ENCODE measurements at places on chromosomes 5 and 9.
A peak's percentile ranks its signal among the peaks of the same experiment; 100 is the strongest.

- no peak for DNase-seq
Observed at GRCh38 chr5:132230871-132231270, 3.2 kb upstream of the P4HA2 start.

GRCh38 chr9:125240649-125240999 lies 519 bp downstream of the HSPA5 start:
- DNase-seq: peak; percentile 28

DNA sequence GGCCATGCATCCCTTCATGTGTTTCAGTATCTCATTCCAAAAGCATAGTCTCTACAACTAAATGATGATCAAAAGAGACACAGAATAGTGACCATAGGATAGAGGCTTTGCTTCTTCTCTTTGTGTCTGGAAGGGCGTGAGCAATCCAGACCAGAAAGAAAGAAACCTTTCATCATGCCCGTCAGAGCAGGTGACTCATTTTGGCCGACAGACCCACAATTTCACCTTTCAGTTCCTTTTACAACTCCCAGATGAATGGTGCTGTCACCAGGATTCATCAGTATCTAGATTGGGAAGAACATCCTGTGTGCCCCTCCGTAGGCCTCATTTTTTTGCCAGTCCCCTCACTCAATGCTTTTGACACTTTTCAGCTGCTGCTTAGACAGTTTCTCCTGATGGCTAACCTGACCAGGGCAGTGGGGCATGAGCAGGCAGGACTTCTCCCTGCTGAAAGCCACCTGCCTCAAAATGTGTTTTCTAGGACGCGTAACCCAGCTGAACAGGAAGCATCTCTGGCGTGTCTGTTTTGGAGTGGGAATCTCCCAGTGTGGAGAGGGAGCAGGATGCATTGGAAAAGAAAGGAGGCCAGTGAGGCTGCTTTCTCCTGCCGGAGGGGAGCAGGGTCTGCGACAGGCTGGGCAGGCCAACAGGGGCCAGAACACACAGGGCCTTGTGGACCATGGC lies 21.2 kb downstream of the ABLIM3 start:
- DNase-seq: peak; percentile 73

GRCh38 chr5:143644727-143645126 lies 167.2 kb upstream of the HMHB1 start:
- no peak for DNase-seq

DNA sequence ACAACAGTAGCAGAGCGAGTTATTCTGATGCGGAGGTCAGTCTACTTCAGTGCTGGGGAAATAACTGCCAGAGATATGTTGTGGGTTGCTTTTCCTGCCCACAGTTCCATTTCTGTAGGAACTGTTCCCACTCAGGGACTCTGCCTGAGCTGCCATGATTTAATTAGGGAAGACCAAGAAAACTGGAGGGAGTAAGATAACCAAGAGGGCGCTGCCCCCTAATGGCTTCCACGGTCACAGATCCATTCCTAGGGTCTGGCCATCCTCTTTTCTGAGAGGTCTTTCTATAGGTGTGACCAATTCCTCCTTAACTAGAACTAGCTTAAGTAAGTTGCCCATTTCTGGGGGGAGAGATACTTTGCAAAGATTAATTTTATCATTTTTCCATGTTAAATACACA lies 125.9 kb downstream of the APBA1 start:
- DNase-seq: no peak

DNA sequence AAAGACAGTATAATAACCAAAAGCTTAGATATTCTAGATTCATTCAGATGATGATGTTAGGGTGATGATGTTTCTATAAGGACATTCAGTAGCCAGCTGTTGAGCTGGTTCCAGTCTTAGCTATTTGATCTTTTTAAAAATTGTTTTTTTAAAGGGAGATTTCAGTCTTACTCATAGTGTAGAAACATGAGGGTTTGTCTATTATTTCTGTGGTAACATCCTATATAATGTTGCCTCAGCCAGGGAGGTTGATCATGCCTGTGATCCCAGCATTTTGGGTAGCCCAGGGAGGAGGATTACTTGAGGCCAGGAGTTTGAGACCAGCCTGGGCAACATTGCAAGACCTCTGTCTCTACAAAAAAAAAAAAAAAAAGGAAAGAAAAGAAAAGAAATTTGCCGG lies 167.8 kb downstream of the DOCK2 start:
- no peak for DNase-seq

DNA sequence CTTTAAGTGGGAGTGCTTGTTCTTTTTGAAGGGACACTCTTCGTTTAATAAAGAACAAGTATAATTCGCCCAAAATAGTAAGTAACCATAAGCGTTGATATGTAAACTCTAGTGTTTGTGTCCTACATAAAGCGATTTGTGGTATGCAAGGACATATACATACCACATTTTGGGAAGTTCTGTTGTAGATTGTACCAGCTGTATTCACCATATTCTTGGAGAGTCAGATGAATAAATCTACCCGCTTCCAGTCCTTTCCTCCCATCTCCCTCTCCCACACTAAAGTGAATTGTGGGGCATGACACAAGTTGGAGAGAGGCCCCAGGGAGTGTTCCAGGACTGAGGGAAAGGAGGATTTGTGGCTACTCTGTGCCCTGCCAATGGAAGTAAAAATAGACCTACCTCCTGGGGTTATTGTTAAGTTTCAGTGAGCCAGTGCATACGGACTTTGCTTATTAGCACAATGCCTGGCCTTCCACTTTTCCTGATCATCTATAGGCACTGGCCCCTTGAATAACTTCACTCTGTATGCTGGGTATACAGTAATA lies 40.6 kb downstream of the ARHGAP26 start:
- DNase-seq: no peak

DNA sequence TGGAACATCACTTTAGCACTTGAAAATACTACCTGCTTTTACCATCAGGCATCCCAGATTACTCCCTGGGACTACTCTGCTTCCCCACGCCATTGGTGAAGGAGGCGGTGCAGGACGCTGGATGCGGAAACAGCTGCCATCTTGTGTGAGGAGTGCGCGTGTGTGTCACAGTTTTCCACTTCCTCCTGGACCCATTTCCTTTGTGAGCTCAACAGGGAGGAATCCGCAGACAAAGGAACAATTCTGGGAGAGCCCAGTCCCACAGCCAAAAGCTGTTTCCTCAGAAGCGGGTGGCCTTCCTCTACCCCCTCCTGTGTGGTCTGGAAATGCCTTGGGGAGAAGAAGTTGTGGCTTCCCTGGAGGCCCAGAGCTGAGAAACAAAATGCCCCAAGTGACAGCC lies 16.8 kb downstream of the AFAP1L1 start:
- DNase-seq: peak; percentile 41

GRCh38 chr5:76762484-76762883 lies 46.6 kb downstream of the F2R start:
- DNase-seq: no peak

DNA sequence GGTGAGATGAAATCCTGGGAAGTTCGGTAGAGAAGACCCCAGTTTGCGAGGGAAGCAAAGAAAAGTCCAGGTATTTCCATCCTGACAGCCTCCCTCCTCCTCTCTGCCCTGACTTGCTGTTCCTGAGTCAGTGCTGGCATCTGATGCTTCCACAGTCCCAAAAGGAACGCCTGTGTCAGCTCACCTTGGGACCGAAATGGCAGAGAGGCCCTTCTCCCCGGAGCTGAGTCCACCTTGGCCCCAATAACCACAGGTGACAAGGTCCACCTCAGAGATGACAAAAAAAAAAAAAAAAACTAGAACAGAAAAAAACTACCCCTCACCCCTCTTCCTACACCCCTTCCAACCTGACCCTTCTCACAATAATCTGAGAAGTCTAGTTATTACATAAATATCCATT lies 31.6 kb downstream of the SLC6A7 start:
- DNase-seq: no peak

DNA sequence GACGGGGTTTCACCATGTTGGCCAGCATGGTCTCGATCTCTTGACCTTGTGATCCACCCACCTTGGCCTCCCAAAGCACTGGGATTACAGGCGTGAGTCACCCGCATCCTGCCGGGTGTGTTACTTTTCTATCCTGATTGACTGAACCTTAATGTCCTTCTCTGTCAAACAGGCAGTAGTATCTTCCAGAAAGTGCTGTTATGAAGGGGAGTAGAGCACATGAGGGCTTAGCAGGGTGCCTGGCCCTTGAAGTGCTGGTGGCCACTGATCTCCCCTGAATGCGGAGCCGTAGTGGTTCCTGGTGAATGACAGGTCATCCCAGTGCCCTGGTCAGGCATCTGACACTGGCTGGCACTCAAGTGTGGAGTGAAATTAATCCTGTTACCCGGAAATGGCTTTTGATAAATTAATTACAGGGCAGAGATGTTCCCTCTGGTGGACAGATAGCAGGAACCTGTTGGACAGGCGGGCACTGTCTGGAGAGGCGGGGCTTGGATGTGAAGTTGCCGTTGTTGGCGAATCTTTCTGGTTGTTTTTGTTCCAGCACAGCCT lies 28.4 kb downstream of the PRRC2B start:
- DNase-seq: no peak

DNA sequence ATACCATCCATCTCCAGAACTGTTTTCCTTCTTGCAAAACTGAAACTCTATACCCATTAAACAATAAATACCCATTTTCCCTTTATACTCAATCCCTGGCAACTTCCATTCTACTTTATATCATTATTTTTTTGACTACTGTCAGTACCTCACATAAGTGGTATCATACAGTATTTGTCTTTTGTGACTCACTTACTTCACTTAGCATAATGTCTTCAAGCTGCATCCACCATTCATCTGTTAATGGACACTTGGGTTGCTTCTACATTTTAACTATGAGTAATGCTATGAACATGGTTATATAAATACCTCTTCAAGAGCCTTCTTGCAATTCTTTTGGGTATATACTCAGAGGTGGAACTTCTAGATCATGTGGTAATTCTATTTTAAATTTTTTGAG lies 11.6 kb upstream of the TYRP1 start:
- DNase-seq: peak; percentile 47

GRCh38 chr5:113989278-113989912 lies 372.5 kb upstream of the KCNN2 start:
- DNase-seq: peak; percentile 43

GRCh38 chr9:97525451-97525850 lies 24.0 kb downstream of the TMOD1 start:
- peak; percentile 92 for DNase-seq

- no peak for DNase-seq
Observed at GRCh38 chr5:71744009-71744790, 25.1 kb downstream of the CARTPT start.

DNA sequence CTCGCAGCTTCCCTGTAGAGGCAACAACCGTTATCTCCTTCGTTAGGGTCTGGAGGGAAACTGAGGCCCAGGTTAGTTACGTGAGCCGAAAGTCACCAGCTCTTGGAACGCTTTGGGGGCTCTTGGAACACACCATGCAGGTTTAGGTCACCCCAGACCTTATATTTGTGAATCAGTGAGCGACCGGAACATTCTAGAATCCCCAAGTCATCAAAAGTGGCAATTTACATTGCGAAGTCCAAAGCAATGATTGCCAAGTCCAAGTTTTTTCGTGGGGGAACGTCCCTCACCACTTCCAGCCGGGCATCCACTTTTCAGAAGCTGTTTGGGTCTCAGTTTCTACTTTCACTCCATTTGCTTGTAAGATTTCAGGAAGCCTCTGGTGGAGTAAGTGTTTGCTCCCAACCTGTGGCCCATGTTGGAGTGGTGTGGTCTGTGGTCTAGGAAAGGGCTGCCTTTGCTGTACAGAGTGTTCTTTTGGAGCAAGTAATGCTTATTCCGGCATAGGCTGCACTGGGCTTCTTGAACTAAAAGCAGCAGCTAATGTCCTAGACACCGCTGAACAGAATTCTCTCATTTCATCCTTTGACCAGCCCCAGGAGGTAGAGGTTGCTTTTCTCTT lies 32.8 kb upstream of the SPRY4 start:
- no peak for DNase-seq

- DNase-seq: peak; percentile 35
Observed at GRCh38 chr5:93274291-93274690, 306.7 kb downstream of the NR2F1-AS1 start.

DNA sequence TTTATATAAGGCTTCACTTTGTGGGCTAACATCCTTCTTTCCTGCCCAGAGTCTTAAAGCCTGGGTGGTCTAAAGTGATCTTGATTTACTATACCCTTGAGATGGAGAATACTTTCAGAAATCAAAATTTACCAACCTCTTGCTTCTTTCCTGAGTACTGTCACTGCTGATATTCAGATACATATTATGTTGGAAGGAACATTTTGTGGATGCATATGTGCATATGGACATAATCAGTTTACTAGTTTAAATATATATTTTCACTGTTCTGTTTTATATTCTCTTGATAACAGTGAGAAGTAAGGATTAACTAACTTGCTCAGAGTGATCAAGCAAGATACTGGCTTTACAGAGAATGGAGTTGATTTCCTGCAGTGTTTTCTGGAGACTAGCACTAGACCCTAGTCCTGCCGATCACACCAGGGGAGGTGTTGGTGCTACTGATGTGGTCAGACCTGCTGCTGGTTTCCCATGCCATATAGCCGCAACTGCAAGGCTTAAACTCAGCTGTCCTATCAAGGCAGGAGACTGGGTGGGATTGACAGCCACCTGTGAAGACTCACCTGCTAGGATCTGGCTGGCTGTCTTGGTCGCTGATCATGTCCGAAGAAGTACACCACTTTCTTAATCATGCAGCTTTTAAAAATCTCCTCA lies 57.6 kb downstream of the SLF1 start:
- DNase-seq: no peak

- DNase-seq: no peak
Observed at GRCh38 chr9:78004478-78005229, 27.0 kb downstream of the GNAQ start.
